Hematopoietic multipotent progenitor cell treated with erythropoietin and hydrocortisone succinate and interleukin-3 and kit ligand, for 6 days (in vitro differentiated cells): ENCODE measurements at places on chromosomes 7 and 10.

GRCh38 chr10:14163377-14164086 lies 167.2 kb downstream of the FRMD4A start:
- DNase-seq: no peak

DNA sequence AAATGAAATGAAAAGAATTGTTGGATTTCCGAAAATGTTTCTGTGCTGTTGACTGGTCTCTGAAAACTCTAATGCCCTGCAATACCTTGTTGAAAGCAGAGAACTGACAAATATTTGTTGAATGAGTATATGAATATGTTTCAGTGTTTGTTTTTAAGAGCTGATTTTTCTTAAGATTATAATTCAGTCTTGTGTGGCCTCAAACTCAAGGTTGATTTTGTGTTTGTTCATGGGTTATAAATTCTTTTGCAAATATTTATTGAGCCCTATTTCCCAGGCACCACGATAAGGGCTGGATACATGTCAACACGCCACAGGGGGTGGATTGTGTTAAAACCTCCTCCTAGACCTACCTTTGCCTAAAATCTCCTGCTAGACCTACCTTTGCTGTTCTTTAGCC lies 203.9 kb upstream of the PLPP4 start:
- no peak for DNase-seq

DNA sequence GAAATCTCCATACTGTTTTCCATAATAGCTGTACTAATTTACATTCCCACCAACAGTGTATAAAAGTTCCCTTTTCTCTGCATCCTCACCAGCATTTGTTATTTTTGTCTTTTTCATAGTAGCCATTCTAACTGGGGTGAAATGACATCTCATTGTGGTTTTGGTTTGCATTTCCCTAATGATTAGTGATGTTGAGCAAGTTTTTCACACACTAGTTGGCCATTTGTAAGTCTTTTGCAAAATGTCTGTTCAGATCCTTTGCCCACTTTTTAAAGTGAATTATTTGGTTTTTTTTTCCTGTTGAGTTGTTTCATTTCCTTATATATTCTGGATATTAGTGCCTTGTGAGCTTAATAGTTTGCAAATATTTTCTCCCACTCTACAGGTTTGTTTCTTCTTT lies 101.0 kb upstream of the NFE2L3 start:
- peak; percentile 25 for DNase-seq

- DNase-seq: no peak
Observed at GRCh38 chr7:123712619-123713018, 36.2 kb downstream of the WASL start.

GRCh38 chr10:104337985-104338735 lies at the start of gene ITPRIP:
TSS of gene ITPRIP (minus strand) at chr10:104338465. CDS start at chr10:104316051, 22,414 bp downstream.
- DNase-seq: peak; percentile 93

- DNase-seq: no peak
Observed at GRCh38 chr7:27213433-27214238, 13.7 kb upstream of the HOXA13 start.

GRCh38 chr7:83119494-83119893 lies 43.2 kb downstream of the PCLO start:
- DNase-seq: no peak
